GDM1 (cell line): ENCODE measurements at places on chromosomes 4 and X.

- DNase-seq, result no peak
Observed at GRCh38 chrX:13346646-13347045, 26.8 kb upstream of the ATXN3L start.

DNA sequence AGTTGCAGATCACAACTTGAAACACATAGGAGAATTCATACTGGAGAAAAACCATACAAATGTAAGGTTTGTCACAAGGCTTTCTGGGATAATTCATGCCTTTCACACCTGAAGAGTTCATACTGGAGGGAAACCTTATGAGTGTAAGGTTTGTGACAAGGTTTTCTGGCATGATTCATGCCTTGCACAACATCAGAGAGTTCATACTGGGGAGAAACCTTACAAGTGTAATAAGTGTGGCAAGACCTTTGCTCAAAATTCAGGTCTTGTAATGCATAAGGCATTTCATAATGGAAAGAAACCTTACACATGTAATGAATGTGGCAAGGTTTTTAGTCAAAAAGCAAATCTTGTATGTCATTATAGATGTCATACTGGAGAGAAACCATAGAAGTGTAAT is 58.8 kb upstream of the ENPEP start:
- no peak for DNase-seq

DNA sequence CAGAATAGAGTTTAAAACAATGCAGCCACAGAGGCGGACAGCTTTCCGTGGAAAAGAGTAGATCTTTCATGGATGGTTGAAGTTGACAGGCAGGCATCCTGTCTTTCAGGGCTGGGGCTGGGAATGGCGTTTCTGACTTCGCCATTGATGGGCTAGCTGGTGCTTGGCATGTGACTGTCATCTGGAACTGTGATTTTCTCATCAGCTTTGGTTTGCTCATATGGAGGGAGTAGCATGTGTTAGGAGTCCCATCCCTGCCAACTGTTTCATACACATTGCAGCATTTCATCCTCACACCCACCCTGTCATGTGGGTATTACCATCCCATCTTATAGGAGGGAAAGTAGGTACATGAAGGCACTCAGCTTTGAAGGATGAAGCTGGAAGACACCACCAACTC is 49.2 kb upstream of the STX18 start:
- no peak for DNase-seq

DNA sequence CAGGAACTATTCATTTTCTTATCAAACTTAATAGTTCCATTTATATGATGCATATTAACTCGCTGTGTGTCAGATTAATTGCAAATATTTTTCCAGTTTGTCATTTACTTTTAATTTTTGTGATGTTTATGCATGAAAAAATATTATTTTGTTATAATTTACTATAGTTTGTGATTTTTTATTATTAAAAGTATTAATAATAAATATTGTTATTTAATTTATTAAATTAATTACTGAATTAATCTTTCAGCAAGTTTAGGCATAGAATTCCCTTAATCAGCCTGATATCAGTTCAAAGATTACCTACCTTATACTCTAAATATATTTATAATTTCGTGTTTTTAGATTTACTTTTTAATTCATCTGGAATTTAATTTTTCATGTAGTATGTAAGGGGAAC is 15.5 kb upstream of the ATOH1 start:
- DNase-seq, result no peak

- no peak for DNase-seq
Observed at GRCh38 chr4:151324752-151325110, 674 bp downstream of the SH3D19 start.

DNA sequence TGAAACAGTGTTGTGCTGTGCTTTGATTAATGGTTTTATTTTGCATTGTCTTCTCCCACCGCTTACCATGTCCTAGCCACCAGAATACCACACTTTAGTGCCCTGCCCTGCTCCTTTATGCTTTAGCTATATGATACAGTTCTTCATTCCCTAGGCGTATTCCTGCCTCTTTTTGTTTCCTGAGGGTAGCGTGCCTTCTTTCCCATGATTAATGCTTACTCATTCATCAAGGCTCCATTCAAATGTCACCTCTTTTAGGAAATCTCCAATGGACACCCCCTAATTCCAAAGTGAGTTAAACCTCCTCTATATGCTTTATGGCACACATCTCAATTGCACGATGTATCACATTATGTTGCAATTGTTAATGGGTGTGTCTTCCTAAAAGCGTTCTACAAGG is 46.3 kb downstream of the SPANXD start:
- DNase-seq, result no peak

- no peak for DNase-seq
Observed at GRCh38 chr4:104772849-104773248, 278.2 kb upstream of the CXXC4 start.

DNA sequence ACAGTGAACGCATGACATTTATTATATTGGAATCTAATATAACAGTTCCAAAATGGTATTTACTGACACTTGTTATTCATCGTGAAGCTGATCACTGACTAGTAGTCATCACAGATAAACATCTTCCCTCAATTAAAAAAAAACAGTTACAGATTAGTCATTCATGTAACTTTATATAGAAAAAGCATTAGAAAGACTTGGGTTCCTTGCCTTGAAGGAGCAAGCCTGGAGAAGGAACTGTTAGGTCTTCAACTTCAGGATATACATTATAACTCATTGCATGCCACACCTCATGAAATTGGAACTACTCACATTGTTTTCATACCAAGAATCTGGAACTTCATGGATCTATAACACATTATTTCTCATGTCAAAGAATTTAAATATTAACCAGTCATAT is 317.7 kb downstream of the CCSER1 start:
- no peak for DNase-seq
